ENCODE measurements at places on chromosomes 1 and 21.

GRCh38 chr1:206699000-206699586 lies 14.4 kb downstream of the MAPKAPK2 start:
- DNase-seq: no peak

DNA sequence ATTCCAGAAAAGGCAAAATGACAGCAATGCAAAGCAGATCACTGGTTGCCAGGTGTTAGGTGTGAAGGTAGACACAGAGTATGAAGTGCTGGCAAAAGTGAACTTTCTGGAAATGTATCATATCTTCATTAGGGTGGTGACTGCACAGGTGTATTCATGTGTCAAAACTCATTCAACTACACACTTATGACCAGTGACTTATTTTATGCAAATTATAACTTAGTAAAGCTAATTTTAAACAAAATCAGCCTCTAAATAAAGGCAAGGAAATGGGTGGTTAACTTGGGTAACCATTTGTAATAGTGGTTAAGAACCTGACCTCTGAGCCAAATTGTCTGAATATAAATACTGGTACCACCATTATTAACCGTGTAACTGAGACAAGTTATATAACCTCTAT lies 7.4 kb downstream of the COP1 start:
- no peak for DNase-seq

- no peak for DNase-seq
These were observed 11.1 kb upstream of the RAB42 start for GRCh38 chr1:28580722-28581530.

DNA sequence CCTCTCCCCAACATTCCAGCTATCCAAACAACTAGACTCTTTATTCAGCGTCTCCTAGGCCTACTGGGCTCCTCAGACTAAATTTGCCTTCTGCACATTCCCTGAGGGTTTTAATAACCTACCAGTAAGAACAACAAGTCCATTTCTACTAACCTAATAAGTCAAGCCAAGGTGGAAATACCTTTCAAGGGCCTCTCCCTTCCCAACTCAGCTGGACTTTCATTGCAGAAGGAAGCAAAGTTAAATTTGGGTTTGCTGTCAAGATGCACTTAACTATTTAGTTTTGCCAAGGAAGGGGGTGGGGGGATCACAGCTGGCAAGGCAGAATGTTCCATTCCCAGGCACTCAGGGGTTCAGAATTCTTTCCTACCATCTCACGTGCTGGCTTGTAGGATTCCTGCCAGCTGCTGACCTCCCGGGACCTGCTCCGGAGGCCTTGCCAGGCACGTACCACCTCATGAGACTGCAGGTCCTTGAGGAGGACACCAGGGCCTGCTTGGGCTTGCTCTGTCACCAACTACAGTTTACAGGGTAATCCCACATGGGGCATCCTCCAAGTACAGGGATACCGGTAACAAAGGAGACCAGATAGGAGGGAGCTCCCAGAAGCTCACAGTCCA lies 29.8 kb downstream of the SLC30A1 start:
- no peak for DNase-seq

DNA sequence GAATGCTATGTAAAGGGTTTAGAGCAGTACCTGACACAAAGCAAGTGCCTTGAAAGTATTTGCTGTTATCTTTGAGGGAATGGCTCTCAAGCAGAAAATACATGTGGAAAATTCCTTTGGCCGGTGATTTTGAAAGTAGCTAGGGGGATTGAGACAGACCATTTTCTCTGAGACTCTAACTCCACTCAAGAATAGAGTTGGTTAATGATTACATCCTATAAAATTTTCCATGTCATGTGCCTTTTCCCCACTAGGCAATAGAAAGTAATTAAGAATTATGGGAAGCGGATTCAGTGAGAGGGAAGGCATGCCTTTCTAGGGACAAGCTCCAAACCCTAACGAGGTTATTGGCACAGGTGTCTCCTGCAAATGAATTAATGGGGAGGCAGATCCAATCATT lies 276.0 kb downstream of the GPATCH2 start:
- DNase-seq: no peak

- DNase-seq: peak; percentile 33
These were observed 42.8 kb upstream of the USP24 start for GRCh38 chr1:55257958-55258357.

- no peak for DNase-seq
These were observed 23.5 kb upstream of the ID3 start for GRCh38 chr1:23582820-23583219.

DNA sequence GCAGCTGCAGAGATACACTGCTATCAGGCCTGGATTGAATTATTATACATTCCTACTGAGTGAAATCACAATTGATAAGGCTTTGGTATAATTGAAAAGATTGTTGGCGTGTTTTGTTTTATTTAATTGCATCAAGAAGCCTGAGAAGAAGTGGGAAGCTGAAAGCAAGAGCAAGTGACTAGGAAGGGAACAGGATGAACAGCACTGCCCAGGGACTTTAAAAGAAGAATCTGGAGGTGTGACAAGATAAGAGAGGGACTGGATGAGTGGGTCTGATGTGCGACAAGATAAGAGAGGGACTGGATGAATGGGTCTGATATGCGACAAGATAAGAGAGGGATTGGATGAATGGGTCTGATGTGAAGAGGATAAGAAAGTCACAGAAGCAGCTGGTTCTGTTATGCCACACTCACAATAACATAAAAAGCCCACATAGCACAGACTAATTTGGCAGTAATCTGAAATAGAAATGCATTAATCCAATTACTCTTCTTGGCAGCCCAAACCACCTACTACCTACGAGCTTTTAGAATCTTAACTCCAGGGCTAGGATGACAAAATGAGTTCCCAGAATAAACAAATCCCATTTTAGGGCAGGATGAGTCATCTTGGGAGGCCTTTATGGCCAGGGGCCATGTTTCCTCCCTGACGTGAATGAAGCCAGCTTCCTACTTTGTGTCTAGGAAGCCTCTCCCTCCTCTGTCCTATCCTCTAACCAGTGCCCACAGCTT lies 129.7 kb downstream of the DUSP10 start:
- no peak for DNase-seq

DNA sequence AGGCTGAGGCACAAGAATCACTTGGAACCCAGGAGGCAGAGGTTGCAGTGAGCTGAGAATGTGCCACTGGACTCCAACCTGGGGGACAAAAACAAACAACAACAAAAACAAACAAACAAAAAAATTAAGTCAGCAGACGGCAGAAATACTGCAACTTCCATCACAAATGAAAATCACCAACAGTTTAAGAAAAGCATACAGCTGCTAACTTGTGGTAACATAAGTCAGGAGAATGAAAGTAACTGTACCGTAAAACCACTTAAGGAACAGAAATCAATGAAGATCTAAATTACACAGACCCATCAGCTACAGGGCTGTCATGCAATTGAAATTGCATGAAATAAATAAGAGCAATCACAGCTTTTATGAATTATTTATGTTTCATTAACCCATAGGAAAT lies 25.0 kb downstream of the MCOLN2 start:
- DNase-seq: no peak

DNA sequence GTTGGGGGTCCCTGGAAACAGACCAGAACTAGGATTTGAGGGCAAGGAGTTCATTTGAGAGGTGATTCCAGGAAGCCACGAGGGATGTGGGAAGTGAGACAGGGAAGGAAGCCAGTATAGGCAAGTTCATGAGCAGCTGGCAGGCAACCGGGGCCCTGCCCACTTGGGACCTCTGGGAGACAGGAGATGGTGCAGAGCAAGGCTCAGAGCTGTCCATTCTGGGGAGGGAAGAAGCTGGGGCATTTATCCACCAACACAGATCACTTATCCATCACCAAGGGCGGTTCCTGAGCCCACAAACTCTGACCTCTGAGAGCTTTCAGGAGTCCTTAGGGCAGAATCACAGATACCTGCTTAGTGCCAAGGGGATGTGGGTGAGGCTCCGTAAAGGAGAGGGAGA lies 16.8 kb downstream of the EDN2 start:
- DNase-seq: no peak

DNA sequence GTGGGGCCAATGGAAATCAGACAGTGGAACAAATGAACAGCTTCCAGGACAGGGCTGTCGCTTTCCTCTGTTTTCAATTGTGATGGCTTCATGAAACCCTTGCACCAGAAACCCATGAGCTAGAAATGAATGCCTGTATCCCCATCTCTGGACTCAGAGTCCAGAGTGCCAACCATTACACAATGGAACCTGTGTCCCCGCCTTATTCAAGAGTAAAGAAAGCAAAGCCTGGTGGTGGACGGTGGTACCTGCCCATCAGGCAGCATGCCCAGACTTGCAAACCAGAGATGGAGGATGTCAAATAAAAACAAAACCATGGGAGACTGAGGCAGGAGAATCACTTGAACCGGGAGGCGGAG lies 4.4 kb upstream of the CAPN2 start:
- DNase-seq: no peak

GRCh38 chr1:205172729-205173366 lies 38.7 kb downstream of the DSTYK start:
- DNase-seq: no peak

DNA sequence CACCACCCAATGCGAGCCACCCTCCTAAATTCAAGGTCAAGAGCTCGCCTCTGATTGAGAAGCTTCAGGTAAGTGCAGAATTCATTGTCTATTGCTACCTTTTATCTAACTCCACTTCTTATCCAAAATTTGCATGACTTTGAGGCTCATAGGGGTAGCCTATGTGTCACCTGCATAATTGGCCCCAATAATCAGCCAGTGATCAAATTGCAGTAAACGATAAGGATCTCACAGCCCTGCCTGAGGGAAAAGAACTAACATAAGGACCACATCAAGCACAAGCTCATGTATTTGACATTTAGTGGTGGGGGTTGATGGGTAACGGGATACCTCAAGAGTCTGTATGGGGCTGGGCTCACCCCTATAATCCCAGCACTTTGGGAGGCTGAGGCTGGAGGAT lies 31.7 kb upstream of the MPZL1 start:
- no peak for DNase-seq

DNA sequence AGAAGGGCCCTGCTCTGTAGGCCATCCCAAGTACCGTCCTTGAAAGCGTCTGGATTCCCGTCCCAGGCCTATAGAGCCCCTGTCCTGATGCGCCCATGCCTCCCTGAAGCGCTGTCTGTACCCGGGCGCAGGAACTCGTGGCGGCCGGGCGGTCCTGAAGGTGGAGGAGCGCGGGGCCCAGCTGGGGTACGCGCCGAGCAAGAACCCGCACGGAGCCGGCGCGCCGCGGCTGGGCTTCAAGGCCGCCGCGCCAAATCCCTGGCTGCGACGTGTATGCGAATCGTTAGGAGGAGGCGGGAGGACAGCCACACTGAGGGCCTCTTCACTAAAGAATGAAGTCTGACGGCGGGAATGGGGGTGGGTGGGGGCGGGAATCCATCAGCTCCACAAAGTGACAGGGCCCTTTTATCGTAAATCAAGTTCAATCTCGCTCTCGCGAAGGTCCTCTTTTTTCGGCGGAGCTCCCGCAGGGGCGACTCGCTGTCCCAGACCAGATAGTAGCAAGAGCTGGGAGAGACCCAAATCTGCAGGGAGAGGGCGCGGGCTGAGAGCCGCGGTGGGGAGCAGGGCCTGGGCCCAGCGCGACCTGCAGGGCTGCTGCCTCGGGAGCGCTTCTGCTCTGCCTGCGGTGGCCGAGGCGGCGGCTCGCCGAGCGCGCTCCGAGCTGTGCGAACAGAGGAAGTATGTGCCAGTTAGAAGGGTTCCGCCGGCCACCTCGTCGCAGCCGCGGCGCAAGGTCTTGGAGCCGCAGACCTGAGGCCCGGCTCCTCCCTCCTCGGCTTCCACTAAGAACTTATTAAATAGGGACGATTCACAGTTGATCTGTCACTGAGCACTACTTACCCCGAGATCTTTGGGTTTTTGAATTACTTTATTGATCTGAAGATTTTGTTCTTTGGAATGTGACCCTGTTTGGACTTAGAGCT lies 10.4 kb downstream of the BARHL2 start:
- no peak for DNase-seq

DNA sequence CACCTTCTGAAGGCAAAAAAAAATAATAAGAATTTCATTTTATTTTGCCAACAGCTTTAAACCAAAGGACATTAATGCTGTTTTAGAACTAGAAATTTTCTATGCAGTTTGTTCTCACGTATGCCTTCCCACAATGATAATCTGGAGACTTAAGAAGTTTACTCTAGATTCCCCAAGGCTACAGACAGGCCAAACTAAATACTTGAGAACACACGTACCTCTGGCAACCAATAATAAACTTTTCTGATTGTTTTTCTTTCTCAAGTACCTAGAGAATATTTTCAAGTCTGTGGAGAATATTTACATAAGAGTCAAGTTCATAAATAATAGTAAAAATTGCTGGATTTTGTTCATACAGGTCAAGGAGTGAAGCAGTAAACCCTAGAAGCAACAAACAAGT lies 15.9 kb downstream of the CLDN8 start:
- no peak for DNase-seq

- no peak for DNase-seq
These were observed 1.7 kb downstream of the IKBKE start for GRCh38 chr1:206472024-206472423.

- no peak for DNase-seq
These were observed 30.6 kb downstream of the LY9 start for GRCh38 chr1:160826546-160826945.

DNA sequence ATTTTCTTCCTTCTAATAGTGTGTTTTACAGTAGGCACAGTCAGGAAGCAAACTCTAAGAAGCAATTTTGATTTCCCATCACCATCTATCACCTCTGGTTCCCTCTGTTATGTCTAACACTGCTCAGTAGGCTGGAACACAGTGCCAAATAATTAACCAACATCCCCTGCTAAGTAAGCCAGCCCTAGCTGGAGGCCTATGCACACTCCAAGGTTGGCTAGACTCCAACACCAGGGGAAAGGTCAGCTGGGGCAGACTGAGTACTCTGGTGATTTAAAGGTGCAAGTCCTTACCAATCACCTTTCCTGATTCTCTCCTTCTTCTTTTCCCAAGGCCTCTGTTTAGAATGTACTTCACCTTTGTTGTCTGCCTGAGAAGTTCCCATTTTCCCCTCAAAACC lies 46.5 kb upstream of the BEND5 start:
- DNase-seq: no peak

DNA sequence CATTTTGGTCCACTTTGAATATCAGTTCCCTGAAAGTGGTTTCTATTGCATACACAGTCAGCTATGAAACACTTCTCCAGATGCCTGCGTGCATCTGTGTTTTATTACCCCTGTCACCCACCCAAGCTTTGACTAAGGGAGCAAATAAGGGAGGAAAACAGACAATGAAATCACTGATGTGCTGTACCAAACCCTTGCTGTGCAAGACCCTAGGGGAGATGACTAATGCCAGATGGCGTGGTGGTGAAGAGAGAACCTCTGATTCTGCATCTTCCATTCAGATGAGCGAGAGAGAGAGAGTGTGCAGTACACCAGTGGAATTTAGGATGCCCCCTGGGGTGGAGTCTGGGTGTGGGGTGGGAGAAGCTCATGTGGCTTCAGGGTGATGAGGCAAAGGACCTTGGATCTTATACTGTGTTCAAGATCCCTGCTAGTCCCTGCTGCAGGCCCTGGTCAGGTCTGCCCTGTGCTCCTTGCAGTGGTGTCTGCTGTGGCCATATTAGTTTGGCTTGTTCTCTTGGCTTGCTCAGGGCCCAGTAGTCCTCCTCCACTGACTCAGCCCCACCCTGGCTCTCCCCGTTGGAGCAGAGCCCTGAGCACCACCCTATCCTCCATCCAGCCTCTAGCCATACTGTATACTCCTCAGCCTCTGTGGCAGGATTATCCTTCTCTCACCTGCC lies 18.5 kb downstream of the CLCA1 start:
- no peak for DNase-seq

GRCh38 chr1:192747943-192748342 lies 60.9 kb upstream of the RGS2 start:
- DNase-seq: no peak

- no peak for DNase-seq
These were observed 20.0 kb downstream of the ADARB1 start for GRCh38 chr21:45094412-45094811.

Measured in GM06990 (cell line).